ENCODE measurements at places on chromosomes 11 and 22.

GRCh38 chr22:19943082-19944026 lies 1.7 kb upstream of the TXNRD2 start:
- DNase-seq, result peak; percentile 84

DNA sequence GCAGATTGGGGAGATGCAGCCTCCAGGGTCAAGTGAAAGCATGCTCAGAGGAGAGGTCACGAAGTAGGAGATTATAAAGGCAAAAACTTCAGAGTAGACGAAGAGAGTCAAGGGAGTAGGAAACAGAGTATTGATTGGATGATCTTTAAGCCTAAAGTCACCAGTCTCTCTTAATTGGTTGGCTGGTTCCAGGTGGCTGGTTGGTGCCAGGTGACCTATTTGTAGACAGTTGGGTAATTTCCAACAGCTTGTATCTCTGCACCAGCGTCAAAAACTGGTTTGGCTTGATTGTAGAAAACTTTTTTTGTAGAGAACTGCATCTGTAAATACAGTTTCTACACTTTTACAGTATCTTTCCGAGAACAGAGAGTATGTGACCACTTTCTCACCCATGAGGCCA lies 75.7 kb upstream of the CCDC90B start:
- DNase-seq, result no peak

GRCh38 chr22:44050766-44051355 lies 26.8 kb downstream of the PARVB start:
- no peak for DNase-seq

- DNase-seq, result peak; percentile 77
Observed at GRCh38 chr11:27353593-27354358, 9.2 kb downstream of the CCDC34 start.

DNA sequence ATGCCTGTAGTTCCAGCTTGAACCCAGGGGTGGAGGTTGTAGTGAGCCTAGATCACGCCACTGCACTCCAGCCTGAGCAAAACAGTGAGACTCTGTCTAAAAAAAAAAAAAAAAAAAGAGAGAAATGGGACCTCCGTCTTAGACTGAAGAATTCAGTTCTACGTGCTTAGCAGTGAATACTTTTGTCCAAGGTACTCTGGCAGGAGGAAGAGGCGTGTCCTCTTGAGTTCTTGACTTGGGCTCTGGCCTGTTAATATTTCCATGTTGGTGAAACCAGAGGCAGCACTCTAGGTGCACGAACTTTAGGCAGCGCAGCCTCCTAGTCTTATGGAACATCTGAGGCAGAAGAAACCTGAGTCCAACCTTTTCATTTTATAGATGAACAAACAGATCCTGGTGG lies 2.4 kb downstream of the HMBS start:
- DNase-seq, result no peak

- peak; percentile 96 for DNase-seq
Observed at GRCh38 chr22:20807315-20807752, 33.4 kb downstream of the SERPIND1 start.

DNA sequence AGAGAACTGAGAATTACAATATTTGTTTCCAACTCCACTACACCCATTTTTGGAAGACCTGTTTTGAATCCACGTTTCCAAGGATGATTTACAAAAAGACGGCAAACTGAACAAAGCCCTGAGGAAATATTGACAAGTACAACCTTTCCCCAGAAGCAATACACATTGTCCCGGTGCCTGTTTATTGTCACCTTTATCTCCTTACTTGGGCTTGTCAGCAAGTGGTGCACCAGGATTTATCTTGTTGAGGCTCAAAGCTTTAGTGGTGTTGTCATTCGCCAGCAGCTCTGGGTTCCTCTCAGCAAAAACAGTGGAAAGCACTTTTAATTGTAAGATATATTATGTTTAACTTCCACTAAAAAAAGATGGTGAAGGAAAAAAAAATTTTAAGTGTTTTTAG lies 1191.9 kb upstream of the TENM4 start:
- DNase-seq, result no peak

DNA sequence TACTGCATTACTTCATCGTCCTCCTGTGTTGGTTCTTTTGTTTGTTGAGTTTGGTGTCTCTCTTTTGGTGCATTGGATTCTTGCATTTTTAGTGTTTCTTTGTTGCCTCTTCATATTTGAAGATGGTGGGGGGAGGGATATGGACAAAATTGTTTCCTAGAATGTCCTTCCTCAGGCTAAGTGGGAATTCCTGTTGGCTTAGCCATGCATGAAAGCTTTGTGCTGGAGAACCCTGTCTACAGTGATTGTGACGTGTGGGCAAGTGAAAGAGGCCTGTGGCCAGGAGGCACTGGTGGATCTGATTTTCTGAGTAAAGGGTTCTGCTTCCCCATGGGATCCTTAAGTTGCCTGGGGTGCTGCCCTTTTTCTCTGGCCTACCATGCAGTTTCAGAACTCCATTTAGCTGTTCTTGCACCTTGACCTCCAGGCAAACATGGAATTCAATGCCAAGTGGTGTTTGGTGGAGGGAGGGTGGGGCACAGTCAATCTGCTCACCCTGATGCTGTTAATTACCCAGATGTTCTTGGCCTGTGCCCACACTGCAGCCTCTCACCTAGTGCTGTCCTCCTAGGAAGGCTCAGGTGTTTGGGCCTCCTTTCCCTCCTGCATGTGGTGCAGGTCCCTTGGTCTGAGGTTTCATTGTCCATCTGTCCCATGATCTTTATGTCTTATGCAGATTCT lies 46.3 kb upstream of the SLC22A12 start:
- DNase-seq, result no peak

DNA sequence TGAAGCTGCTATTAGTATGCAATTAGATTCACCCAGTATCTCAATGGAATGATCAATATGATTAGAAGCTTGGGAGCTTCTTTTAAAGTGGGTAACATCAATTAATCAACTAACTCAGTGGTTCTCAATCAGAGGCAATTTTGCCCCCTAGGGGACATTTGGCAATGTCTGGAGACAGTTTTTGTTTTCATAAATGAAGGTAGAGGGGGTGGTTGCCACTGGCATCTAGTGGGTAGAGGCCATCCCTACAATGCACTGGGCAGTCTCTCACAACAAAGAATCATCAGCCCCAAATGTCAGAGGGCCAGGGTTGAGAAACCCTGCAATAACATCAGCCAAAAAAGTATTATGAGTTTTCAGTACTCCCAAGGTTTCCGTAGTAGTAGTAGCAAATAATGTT lies 5.9 kb upstream of the AMOTL1 start:
- DNase-seq, result peak; percentile 55

All from HCEC 1CT (cell line).